ENCODE measurements at places on chromosomes 13 and 19.

GRCh38 chr13:69199664-69200063 is 908.0 kb upstream of the ATXN8OS start:
- no peak for DNase-seq

GRCh38 chr19:3248728-3249326 is 24.4 kb downstream of the CELF5 start:
- DNase-seq: no peak

GRCh38 chr19:2441096-2441752 is 13.8 kb upstream of the TIMM13 start:
- DNase-seq: no peak

DNA sequence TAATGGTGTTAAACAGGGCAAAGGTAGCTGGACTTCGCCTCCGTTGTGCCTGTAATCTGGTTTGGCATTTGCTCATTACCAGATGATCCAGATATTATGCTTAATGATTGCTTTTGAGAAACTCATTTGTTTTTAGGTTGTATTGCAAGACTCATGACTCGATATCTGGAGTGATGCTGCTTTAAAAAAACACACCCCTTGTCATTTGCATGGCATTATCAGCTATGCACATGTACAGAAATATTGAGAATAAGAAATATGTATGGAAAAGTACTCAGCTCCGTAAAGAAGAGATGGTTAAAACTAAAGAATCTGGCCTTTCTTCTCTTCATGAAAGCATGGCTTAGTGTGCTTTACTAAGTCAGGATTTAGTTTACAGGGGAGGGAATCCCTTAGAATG is 95.0 kb downstream of the ARHGEF7 start:
- no peak for DNase-seq

GRCh38 chr13:83272076-83272475 is 610.2 kb downstream of the SLITRK1 start:
- no peak for DNase-seq

- no peak for DNase-seq
These were observed 472.8 kb downstream of the LIG4 start for GRCh38 chr13:107742544-107742943.

GRCh38 chr13:111267784-111268183 is 52.7 kb upstream of the TEX29 start:
- no peak for DNase-seq

DNA sequence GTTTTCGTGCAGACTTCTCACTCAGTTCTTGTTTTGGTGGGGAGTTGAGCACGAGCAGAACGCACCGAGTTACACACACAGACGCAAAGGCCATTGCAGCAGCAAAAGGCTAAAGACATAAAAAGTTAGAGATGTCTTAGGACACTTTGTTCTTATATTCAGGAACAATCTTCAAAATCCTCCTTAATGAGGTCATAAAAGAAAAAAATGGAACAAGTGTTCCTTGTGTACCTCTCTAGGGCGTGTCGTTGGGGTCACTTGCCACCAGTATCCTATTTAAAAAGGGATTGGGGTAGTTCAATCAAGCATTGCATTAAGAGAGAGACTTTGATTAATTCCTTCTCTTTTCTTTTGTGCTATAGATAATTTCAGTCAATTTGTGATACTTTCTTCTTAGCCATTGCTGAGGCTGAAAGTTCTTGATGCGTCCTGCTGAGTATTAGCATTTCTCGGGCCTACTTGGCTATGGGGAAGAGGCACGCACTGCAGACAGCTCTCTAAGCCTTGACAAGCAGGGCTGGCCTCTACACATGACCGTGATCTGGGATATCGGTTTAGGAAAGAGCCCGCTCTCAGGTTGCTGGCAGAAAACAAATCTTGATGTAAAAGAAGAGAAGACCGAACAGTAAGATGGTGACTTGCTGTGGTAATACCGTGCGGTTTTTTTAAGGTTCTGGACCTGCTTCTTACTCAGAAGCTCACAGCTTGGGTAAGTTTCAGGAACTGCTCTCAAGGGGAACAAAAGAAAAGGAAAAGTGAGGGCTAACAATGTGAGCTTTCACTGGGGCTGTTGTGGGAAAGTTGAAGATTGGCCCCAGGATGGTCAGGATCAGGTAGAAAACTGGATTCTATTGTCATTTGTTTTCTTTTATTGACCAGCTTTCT is 223.6 kb downstream of the TM9SF2 start:
- DNase-seq: no peak

DNA sequence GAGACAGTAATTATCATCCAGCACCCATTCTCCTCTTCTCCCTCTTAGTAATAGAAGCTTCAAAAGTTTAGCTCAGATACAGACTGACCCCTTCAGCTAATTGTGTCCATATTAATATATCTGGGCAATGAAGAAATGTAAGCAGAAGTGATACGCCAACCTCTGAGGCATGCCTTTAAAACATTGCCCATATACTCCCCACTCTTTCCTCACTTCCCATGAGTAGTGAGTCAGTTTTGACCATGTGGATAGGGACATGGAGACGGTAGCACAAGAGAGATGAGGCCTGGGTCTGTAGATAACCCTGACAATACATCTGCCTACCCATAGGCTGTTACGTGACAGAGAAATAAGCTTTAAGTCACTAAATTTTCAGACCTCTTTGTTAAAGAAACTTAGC is 147.6 kb downstream of the KCTD12 start:
- no peak for DNase-seq

DNA sequence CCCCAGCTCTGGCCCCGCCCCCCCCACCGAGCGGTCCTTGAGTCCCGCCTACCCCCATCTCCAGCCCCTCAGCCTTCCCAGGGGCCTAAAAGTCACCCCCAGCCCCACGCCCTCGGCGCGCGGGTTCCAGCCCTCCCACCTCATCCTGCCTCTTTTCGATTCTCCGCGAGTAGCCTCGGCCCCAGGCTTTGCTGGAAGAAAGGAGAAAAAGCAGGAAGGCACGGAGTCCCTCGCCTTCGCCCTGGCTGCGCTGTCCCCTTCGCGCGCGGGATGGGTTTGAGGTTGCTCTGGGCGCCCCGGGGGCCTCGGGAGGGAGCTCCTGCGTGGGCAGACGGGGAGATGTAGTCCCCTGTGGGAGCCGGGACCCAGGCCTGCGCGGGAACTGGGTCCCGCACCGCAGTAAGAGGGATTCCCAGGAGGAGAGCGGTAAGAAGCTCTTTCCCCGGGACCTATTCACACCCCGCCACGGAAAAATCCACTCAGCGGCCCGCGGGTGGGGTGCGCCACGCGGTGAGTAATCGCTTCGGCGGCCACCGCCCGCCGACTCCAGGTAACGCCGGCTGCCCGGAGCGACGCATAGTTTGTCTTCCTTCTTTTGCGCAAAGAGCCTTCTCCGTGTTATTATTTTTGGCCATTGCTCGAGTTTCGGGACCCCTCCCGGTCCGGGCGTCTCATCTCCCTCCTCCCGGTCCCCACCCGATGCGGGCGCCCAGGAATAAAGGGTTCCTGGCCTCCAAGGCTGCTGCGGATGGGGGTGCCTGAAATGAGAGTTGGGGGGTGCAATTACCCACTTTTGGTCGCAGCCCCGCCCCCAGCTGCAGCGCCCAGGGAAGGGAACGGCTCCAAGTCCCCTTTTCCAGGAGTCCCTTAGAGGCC is 865 bp upstream of the CRLF1 start:
- DNase-seq: no peak

DNA sequence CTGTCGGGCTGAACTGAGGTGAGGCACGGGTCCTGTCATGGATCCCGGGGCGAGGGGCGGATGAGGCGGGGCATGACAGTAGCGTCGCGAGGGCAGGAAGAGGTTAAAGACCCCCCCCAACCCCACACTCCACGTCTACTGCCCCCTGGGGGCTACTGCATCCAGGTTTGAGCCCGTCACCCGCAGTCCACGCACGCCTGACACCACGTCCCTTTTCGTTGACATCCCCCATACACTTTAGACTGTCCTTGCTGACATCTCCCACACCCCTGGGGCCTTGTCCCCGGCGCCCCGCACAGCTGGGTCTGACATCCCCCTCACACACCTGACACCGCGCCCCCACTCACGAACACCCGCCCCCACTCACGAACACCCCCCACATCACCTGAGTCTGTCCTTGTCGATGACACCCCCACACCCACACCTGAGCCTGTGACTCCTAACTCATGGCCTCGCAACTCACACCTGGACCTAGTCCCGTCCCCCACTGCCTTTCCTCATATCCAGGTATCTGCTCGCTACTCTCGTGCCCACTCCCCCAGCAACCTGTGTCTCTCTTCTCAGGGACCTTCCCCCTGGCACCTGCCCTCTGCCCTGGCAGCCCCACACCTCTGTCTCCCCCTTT is 416 bp downstream of the SLC25A42 start:
- DNase-seq: no peak

DNA sequence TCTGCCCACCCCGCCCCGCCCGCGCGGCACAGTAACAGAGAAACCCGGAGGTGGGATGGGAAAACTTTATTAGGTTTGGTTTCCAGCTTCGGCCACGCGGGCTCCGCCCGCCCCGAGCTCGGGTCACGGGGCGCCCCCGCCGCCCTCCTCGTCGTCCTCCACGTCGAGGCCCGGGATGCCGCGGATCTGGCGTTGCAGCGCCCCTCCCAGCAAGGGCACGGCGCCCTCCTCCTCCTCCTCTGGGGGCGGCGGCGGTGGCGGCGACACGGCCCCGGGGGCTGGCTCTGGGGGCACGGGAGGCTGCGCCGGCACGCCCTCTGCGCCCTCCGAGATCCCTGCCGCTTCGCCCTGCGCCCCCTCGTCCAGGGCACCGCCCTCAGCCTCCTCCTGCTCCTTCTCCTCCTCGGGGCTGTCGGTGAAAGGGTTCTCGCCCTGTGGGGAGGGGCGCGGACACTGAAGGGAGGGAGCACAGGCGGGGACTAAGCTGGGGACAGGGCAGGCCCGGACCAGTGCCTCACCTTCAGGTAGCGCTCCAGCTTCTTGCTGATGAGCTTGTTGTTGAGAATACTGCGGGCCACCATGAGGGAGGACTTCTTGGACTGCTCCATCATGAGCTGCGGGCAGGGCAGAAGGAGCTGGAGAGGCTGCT is 536 bp upstream of the AKAP8 start:
- DNase-seq: no peak

- DNase-seq: no peak
These were observed 5.6 kb downstream of the BCAM start for GRCh38 chr19:44814517-44814916.

- DNase-seq: no peak
These were observed 26.2 kb downstream of the RAP2A start for GRCh38 chr13:97460004-97460775.

- DNase-seq: no peak
These were observed 2.0 kb downstream of the STXBP2 start for GRCh38 chr19:7638802-7639465.

- DNase-seq: no peak
These were observed 752 bp upstream of the HAS1 start for GRCh38 chr19:51724543-51724942.

DNA sequence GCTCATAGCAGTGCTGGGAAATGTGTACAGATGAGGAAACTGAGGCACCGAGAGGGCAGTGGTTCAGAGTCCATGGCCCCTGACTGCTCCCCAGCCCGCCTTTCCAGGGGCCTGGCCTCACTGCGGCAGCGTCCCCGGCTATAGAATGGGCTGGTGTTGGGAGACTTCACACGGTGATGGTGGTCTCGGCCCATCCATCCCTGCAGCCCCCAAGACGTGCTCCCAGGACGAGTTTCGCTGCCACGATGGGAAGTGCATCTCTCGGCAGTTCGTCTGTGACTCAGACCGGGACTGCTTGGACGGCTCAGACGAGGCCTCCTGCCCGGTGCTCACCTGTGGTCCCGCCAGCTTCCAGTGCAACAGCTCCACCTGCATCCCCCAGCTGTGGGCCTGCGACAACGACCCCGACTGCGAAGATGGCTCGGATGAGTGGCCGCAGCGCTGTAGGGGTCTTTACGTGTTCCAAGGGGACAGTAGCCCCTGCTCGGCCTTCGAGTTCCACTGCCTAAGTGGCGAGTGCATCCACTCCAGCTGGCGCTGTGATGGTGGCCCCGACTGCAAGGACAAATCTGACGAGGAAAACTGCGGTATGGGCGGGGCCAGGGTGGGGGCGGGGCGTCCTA is 15.9 kb downstream of the LDLR start:
- no peak for DNase-seq

- no peak for DNase-seq
These were observed 16.8 kb upstream of the IGSF23 start for GRCh38 chr19:44596428-44597130.

DNA sequence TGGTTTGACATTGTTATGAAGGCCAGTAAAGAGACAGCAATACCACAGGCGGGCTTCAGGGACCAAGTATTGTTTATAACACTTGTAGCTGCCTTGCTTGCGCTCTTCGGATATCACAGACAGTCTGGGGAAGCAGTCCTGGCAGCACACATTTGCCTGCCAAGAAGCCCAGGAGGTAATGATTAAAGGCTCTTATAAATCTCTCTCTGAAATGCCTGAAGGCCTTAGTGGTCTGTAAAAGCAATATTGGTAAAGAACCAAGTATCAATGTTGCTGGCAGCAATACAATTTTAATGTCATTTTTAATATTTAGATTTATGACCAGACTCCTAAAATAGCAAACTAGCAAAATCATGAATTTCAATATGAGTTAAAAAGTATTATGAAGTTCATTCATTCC is 1312.4 kb downstream of the PCDH9 start:
- no peak for DNase-seq

DNA sequence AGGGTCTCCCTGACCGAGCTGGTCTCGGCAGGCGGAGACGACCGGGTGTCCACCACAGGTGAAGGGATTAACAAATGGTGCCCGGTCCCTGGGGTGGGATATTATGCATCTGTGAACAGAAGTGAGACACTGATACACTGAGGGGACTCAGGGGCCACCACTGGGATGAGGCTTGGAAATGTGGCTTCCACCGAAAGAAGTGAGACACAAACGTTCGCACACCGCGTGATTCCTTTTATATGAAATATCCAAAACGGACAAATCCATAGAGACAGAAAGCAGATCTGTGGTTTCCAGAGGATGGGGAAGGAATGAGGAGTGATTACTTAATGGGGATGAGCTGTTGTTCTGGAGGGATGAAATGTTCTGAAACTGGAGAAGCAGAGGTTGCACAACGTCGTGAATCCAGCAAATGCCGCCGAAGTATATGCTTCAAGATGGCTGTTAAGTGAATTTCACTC is 47.5 kb downstream of the C13orf46 start:
- no peak for DNase-seq

DNA sequence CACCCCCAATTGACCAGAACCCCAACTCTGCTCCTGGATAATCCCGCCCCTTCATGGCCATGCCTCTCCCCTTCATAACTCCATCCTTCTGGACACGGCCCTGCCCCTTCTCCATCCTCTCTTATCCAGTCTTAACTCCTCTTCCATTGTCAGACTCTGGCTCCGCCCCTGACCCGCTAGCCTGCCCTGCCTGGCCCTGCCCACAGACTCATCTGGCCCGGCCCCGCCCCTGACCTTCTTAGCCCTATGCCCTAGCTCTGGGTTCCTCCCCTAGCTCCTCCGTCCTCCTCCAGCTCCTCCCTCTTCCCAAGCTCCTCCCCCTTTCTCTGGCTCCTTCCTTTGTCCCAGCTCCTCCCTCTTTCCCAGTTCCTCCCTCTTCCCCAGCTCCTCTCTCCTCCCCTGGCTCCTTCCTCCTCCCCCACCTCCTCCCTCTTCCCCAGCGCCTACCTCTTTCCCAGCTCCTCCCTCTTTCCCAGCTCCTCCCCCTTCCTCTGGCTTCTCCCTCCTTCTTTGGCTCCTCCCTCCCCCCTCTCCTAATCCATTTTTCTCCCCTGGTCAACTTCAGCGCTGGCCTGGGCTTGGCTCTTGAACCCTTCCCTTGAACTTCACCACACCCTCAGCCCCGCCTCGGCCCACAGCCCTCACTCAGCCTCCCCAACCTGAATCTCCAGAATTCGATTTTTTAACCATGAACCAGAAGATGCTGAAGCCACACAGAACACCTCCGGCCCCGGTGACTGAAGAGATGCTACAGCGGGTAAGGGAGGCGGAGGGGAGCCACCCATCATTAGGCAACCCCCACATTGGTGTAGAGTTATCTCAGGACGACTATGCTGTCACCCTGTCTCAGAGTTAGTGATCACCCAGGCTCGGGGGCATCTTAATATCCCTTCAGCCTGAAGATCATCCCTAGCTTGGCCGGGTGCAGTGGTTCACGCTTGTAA is 9.2 kb upstream of the ZNF358 start:
- no peak for DNase-seq

Measured in stimulated activated CD4-positive, alpha-beta T cell treated with anti-CD3 and anti-CD28 coated beads, TNF-alpha, amount 100 ng/mL, for 1 hour (primary cell).